Glomerular endothelial cell (primary cell): ENCODE measurements at places on chromosomes 12 and 14. TPM values are rescaled to one million over a fixed set of nuclear protein-coding genes. Genes with fewer than 3 reads are reported as not detected.

DNA sequence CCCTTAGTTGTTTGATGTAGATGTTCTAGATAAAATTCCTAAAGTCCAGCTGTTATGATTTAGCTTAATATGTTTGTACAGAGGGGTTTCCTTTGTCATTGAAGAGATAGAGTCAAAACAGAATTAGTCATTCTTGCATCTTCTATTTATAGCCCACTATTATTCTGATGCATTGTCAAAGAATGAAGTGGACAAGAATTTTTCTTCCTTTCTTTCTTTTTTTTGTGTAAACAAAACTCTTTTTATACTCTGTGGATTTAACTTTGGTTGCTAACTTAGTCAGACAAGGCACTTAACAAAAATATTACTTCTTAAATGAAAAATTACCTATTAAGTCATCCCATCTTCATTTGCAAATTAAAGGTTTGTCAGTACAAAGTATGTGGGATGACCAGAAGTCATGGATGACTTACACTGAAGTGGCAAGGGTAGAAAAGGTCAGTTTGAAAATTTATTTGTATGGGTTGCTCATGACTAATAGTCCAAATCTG is 215.6 kb upstream of the DDHD1 start:
- DNase-seq: peak; percentile 23

GRCh38 chr12:2794191-2794735 is 507 bp upstream of the FKBP4 start:
- no peak for DNase-seq

DNA sequence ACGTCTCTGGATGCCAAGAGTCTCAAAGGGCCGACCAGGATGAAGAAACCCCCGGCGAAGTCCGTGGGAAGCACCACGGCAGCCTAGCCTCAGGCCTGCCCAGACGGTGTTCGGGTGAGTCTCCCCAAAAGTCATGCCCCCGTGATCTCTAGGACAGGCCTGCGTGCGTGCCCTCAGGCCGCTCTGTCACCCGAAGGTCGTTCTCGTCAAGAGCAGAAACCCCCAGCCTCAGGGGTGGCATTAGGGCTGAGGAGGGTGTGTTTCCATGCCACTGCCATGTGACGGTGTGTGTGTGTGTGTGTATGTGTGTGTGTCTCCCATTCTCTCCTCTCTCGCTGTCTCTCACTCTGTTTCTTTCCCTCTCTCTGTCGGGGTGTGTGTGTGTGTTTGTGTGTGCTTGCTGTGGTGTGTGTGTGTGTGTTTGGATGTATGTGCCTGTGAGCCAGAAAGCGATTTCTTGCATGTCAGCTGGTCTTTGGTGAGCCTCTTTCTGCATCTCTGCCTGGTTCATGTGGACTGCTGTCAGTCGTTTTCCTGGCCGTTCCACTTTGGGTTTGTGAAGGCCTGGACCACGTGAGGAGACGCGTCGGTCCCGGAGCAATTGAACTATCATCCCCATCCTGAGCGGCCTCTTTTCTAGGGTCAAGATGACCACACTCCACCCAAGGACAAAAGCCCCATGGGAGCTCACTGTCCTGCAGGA is 772.5 kb upstream of the ALG10B start:
- DNase-seq: no peak

GRCh38 chr12:116360579-116361413 is 83.3 kb upstream of the MED13L start:
- no peak for DNase-seq

- no peak for DNase-seq
These were observed 70.2 kb downstream of the IRF2BPL start for GRCh38 chr14:76958020-76958979.

GRCh38 chr12:112184056-112184887 is 58.9 kb downstream of the TRAFD1 start:
- no peak for DNase-seq

- DNase-seq: no peak
These were observed 65.4 kb upstream of the TBPL2 start for GRCh38 chr14:55505846-55506245.

DNA sequence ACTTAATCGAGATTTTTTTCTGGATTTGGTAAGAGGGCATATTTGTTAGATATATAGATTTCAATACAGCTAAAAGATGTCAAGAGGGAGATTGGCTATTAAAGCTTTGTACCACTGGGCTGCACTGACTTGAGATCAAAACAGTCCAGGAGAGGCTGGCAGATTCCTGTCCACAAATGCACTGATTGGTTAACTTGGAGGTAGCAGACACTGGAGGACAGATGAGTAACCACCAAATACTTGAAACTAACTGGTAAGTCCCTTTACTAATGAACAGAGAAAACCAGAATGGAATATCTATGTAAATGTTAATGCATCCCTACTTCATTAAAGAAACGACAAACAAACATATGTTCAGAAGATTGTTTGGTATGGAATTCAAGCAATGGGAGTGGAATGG is 416.6 kb downstream of the LRIG3 start:
- no peak for DNase-seq

- DNase-seq: no peak
These were observed 304.1 kb downstream of the ACSS3 start for GRCh38 chr12:81381951-81382350.

DNA sequence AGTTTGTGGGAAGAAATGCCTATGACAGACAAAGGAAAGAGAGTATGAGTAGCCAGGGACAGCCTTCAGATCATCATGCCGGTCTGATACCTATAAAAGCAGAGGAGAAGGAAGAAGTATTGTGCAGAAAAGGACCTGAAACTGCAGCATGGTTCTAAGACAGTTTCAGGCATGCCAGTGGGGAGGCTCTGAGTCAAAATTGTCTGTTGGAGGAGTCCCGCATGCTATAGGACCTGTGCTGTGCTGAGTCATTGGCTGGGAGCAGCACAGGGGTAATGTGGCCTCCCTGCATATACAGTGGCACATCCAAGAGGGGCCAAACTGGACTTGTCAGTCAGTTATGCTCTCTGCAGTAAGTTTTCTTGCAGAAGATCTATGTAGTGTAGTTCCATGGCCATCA is 40.7 kb downstream of the NEUROD4 start:
- no peak for DNase-seq

GRCh38 chr14:63100552-63100951 is 55.3 kb upstream of the KCNH5 start:
- DNase-seq: no peak

- no peak for DNase-seq
These were observed 68.6 kb downstream of the MIA2 start for GRCh38 chr14:39302124-39302810.

DNA sequence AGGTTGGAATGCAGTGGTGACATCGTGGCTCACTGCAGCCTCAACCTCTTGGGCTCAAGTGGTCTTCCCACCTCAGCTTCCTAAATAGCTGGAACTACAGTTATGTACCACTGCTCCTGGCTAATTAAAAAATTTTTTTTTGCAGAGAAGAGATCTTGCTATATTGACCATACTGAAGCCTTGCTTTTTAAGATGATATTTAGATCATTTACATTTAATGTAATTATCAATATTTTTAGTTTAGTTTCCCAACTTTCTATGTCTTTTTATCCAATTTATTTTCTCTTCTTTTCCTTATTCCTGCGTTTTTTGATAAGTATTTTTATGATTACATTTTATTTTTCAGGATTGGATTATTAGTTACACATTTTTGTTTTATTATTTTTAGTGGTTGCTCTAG is 340.1 kb downstream of the APAF1 start:
- no peak for DNase-seq

GRCh38 chr12:47094804-47095203 is 15.0 kb upstream of the AMIGO2 start:
- no peak for DNase-seq

DNA sequence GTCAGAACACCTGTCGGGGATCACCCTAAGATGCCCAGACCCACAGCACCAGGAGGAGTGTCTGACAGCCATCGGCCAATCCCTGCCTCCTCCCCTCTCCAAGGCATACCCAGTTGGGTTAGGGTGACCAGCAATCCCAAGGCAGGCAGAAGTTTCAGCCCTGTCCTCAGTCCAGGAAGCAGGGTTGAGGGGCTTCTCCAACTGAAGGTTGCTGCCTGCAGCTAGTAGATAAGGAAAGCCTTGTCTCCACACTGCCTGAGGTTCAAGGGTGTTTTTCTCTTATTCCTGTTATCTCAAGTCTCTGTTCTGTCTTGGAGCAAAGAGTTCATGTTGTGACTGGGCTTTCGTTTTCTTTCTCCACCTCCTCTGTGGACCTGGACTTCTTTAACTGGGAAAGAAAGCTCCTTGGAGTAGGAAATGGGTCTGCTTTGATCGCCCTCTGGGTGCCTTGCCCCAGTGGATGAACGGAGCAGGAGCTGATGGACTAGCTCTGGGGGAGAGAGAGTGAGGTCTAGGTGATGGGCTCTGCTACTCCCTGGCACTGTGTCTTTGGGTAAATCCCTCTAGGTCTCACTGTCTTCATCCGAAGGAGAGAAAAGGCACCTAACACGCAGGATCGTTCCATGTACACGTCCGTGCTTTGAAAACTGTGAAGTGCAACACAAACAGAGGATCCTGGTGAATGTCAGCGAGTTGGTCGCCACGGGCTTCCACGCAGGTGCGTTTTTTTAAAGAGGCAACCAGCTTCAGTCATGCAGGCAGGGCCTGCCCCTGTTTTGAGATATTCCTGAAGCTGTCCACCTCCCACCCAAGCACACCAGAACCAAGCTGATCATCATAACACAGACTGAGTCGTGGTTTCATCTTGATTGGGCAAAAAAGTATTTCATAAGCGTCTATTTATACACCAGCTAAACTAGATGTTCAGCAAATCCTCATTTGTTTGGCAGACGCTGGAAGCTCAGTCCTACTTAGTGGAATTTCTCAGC is 52.5 kb upstream of the FOXN3 start:
- no peak for DNase-seq

GRCh38 chr14:104372390-104373054 is 207.0 kb upstream of the C14orf180 start:
- DNase-seq: no peak

- no peak for DNase-seq
These were observed 53.5 kb upstream of the DIO3 start for GRCh38 chr14:101507836-101508150.

DNA sequence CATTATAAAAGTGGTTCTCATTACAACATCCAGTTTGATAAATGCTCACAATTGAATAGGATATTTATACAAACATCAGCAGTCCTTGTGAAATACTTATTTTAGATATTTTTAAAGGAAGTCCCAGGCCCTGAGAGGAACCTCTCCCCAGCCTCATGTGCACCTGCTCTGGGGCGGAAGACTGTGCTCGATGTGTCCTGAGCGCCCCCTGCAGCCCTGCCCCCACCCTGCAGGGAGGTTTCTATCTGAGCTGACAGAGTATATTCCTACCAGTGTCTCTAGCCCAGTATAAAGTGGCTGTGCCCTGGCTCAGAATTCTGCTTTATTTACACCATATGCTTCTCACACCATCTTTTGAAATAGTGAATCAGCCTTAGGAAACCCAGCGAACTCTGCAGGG is 1349.1 kb downstream of the TMEM121 start:
- no peak for DNase-seq

DNA sequence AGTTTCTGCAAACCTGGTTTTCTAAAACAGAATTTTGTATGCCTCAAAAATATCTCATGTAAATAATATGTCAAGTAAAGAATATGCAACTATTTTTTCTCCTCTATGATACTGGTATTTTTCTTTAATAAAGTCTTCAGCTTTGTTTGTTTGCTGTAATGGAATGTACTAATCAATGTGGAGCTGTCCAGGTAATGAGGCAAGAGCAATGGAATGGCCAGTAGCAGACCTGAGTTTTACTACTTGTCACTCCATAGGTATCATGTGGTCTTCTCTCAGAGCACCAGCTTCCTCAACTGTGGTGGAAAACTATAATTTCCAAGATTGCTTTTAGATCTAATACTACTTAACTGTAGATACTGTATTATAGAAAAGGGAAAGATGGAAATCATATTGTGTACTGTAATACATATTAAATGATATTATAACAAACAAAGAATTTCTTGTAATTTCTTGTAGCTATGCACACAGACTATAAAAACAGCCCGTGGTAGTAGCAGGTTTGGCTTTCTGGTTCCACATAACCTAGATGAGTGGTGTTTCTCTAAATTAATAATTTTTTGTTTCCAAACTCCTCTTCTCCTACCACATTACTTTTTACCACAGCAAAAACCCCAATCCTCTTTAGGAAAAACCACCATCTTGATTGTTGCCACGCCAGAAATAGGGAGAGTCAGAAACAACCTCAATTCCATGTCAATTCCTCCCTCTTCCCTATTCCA is 70.6 kb downstream of the KIF21A start:
- DNase-seq: no peak

GRCh38 chr12:92608151-92609091 is 94.4 kb upstream of the PLEKHG7 start:
- no peak for DNase-seq

- DNase-seq: no peak
These were observed 294.8 kb upstream of the G2E3 start for GRCh38 chr14:30264161-30264560.

Gene STON2
- total RNA-seq: 3.4 and 6.4 TPM in 2 replicates

Gene RNASE3
- total RNA-seq: not detected in 2 replicates

Gene KCNC2
- total RNA-seq: not detected in 2 replicates

Gene ZDHHC17
- 16.0 and 23.9 TPM in 2 replicates for total RNA-seq

Gene RTL1
- total RNA-seq: 0.10 TPM in 1 of 2 replicates, not detected in the other

Gene CCDC38
- total RNA-seq: 0.24 TPM in 1 of 2 replicates, not detected in the other

Gene SERPINA10
- not detected in 2 replicates for total RNA-seq

Gene KRT79
- 0.10 and 0.12 TPM in 2 replicates for total RNA-seq

Gene FOXG1
- not detected in 2 replicates for total RNA-seq

Gene EPS8
- total RNA-seq: 7.2 and 22.0 TPM in 2 replicates

Gene RASAL1
- not detected in 2 replicates for total RNA-seq

Gene PIANP
- total RNA-seq: not detected in 2 replicates

Gene TAS2R19
- 1.0 and 6.9 TPM in 2 replicates for total RNA-seq

Gene GPRC5A
- 14.9 and 18.7 TPM in 2 replicates for total RNA-seq

Gene RHOJ
- 57.3 and 103 TPM in 2 replicates for total RNA-seq

Gene OVCH1
- total RNA-seq: not detected in 2 replicates

Gene ARMH4
- 5.7 and 6.6 TPM in 2 replicates for total RNA-seq

Gene CEBPE
- not detected in 2 replicates for total RNA-seq

Gene MYH7
- not detected in 2 replicates for total RNA-seq

Gene GPR68
- total RNA-seq: 3.1 and 3.7 TPM in 2 replicates

Gene MFAP5
- total RNA-seq: 0.92 TPM in 1 of 2 replicates, not detected in the other

Gene BMP4
- total RNA-seq: 27.3 and 50.6 TPM in 2 replicates

Gene IRAK3
- 2.9 and 5.0 TPM in 2 replicates for total RNA-seq

Gene FAM222A
- 0.99 and 1.0 TPM in 2 replicates for total RNA-seq

Gene ACVRL1
- total RNA-seq: 933 and 964 TPM in 2 replicates

Gene SIX6
- total RNA-seq: not detected in 2 replicates

Gene SLCO1B3
- total RNA-seq: not detected in 2 replicates
